ENCODE measurements at places on chromosomes 4 and X.

- DNase-seq = no peak
Measured at GRCh38 chr4:89797117-89797516, 39.8 kb downstream of the SNCA start.

DNA sequence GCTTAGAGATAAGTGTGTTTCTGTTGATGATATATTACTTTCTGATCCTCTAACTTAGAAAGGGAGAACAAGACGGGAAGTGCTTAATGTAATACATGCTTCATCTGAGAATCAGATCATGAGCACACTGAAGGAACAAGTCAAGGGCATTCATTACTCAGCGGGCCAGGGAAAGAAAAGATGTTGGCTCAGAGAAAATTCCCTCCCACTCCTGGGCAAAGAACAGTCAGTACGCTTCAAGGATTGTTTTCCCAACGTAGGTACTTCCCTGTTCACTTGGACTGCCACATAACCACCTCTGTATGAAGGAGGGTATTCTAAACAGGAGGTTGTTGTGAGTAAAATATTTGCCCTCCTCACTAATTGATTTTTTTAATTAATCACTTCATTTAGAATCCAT, 374.5 kb upstream of the FMR1 start:
- no peak for DNase-seq

GRCh38 chr4:61555789-61556188, 355.7 kb downstream of the ADGRL3 start:
- DNase-seq = no peak

DNA sequence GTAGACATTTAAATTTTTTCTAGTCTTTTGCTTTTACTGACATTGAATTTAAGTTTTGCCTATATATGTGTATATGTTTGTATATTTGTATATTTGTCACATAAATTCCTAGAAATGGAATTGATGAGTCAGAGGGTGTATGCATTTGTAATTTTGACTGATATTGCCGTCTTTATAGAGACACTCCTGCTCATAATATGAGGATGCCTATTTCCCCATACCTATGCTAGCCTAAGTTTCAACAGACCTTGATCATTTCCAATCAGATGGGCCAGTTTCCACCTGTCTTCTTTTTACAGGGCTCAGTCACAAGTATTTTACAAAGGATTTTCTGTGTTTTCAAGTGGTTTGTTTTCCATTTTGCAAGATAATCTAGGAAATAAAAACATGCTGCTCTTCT, 10.8 kb downstream of the PDLIM5 start:
- no peak for DNase-seq

GRCh38 chr4:169201222-169202144, 69.3 kb downstream of the SH3RF1 start:
- no peak for DNase-seq

- no peak for DNase-seq
Measured at GRCh38 chr4:101813604-101814003, 23.1 kb downstream of the BANK1 start.

DNA sequence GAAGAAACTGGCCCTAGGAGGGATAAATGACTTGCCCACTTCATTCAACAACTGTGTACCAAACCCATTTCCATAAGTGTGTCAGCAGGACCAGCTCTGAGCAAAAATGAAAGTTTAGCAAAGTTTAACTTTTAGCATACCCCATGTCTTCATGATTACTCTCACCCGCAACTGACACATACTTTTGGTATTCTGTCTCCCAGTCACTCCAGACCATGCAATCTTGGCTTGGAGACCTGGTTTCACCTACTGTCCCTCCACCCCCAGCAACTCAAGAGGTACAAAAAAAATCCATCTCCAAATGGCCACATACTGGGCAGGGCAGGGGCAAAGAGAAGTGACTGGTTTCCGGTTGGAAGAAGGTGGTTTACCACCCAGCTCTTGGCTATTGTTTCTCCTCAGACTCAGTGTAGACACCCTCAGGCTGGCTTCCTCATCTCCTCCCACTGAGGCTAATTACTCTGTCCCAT, 79.8 kb downstream of the RLIM start:
- DNase-seq = no peak

DNA sequence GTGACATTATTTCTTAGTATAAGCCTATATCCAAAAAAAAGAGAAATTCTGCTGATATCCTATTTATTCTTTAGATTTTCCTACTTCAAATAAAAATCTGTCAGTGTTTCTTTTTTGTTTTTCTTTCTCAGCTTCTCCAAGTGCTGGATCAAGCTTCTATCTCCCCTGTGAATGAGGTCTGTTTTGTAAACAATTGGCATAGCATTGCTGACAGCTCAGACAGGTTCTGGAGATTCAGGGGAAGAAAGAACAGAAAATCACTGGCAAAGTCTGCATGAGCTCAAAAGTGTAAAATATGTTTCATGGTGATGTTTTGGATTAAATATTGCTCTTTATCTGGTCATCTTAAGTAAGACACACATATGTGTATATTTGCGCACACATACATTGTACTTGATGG, 492.0 kb upstream of the IGFBP7 start:
- DNase-seq = no peak

DNA sequence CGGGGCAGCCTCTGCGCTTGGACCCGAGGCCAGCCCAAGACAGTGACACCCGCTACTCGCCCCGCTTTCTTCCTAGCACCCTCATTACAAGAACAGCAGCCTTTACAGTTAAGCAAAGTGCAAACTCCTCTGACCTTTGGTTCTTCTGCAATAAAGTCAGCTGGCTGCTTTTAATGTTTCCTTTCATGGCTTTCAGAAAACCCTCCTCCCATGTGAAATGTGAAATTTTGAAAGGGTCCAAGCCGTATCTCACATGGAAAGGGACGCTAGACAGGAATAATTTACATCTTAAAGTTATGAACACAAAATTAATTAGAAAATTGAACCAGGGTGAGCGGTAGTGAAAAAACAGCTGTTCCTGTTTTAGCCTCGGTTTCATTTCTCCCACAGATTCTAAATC, 520.1 kb upstream of the FRG1 start:
- DNase-seq = no peak

GRCh38 chr4:1613099-1613495, 71.0 kb downstream of the FAM53A start:
- DNase-seq = no peak

DNA sequence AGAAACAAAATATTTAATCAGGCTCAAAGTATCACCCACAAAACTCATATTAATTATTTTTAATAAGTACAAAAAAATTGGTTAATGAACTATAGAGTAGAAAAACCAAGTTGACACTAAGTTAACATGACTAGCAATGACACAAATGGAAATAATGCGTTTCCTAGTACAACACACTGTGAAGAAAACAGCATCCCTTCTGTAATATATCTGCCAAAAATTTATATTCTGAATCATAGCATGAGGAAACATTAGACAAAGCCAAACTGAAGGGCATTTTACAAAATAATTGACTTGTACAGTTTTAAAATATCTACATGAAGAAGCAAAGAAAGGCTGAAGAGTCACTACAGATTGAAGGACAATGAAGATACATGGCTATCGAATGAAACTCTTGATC, 477.6 kb upstream of the INTU start:
- no peak for DNase-seq

- DNase-seq = no peak
Measured at GRCh38 chr4:159267869-159268285, 165.0 kb downstream of the RAPGEF2 start.

DNA sequence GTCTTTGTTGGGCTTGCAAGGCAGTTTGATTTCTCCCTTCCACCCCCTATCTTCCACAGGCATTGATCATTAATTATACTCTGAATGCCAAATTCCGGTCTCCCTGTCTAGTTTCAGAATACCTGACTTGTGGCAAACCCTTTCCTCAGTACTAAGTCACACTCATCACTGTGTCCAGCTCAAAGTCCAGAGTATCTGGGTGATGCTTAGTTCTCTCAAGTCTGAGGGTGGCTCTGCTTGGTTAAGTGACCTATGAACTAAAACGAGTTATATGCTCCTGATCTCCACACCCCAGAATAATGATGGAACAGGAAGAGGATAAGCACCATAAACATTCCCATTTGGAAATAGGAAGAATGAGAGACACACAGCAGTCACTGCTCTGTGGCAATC, 6.5 kb downstream of the SMIM9 start:
- DNase-seq = no peak

DNA sequence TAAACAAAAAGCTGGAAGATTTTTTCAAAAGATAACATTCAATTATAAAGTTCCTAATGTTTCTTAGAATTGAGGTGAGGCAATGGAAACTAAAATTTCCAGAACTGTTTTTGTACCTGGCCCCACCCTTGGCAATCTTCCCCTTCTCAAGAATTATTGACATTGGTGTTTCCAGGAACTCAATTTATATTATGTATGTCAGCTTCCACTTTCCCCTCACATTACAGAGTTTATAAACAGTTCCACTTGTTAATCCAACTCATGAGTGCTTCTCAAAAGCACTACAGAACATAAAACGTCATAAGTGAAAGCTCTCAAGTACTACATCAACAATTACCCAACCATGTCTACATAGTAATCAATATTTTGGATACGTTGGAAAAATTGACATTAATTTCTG, 107.4 kb downstream of the FAM13A start:
- no peak for DNase-seq

DNA sequence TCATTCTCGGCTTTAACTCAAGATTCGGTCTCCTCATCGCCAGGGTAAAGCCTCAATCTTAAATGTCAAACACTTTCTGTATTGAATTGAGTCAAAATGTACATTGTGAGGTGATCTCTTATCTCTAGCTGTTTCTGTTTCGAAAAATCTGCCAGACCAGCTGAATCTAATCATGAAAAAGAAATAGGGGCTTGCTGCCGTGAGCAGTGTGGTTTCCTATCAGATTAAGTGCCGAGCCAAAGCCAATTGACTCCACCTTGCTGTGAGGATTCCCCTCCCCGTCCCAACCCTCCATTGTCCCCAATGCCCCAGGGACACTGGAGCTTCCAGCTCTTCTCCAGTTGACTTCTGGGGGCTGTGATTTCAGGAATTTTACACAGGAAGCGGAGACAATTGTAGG, 12.5 kb upstream of the CRLF2 start:
- DNase-seq = no peak

DNA sequence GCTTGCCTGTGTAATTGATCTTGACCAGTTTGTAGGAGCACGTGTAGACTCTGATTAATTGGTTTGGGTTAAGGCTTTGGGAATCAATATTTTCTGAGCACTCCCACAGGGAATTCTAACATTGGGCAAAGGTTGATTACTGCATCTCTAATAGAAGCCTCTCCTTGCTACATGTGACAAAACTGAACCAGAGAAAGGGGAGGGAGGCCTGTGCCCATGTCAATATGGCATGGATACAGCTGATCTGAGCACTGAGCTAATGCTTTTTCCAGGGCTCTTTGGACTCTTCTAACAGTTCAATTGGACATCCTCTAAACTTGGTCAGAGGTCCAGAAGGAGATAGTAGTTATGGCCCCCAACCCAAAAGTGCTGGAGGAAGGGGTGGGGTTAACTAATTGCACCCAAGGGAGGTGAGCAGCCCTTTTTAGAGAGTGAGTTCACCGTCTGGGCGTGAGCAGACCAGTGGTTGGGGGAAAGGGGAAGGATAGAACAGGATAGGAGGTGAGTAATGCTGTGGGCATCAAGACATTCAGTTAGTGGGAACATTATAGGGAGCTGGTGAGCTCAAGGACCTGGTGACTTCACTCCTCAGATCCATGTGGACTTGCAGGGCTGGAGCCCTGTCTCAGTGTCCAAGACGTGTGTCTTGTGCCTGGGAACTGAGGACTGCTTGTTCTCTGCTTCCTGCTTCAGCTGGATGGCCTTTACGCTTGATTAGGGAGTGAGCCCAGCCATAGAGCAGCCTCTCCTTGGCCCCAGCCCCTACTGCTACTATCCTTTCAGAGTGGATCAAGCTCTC, 22.8 kb downstream of the MSN start:
- DNase-seq = no peak

- DNase-seq = no peak
Measured at GRCh38 chrX:23509256-23509655, 158.0 kb upstream of the PRDX4 start.

GRCh38 chrX:53674581-53674980, 11.9 kb downstream of the HUWE1 start:
- DNase-seq = no peak

DNA sequence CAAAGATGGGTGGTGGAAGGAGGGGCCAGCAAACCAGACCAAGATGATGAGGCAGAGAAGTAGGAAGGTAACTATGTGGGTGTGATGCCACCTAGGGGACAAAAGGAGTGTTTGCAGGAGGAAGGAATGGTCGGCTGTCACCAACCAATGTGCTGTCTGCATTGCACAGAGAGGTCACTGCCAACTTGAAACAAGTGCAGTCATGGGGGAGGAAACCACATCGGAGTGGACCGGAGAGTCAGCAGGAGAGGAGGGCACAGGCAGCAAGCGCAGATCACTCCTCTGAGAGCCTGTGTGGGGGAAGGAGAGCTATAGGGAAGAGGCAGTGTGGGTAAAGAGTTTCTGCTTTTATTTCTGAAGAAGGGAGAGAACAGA, 38.5 kb upstream of the FGFBP2 start:
- peak; percentile 57 for DNase-seq

DNA sequence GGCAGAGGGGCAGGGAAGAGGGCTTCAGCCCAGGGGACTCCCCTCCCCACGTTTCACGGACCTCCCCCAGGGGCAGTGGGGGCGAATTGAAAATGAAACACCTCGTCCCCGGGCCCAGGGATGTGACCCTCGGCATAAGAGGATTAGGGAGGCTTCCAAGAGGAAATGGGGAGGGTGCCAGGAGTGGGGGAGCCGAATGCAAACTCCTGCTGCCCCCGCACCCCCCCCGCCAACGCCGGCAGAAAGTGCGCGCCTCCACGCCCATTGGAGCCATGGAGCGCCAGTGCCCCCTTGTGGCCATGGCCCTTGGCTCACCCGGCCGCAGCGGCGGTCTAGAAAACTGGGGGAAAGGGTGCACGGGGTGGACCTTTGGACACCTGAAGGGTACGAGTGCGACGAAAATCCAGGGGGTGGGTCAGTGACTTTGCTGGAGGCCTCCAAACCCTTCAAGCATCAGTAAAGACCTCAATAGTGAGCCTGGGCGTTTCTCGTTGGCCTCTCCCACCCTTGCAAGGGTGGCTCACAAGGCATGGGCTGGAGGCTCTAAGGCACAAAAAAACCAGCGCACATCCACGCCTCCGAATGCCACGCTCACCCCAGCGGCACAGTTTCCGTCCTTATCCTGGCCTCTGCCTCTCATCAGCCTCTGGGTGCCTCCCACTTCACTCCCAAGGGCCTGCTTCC, 120.8 kb upstream of the PJA1 start:
- DNase-seq = peak; percentile 3

DNA sequence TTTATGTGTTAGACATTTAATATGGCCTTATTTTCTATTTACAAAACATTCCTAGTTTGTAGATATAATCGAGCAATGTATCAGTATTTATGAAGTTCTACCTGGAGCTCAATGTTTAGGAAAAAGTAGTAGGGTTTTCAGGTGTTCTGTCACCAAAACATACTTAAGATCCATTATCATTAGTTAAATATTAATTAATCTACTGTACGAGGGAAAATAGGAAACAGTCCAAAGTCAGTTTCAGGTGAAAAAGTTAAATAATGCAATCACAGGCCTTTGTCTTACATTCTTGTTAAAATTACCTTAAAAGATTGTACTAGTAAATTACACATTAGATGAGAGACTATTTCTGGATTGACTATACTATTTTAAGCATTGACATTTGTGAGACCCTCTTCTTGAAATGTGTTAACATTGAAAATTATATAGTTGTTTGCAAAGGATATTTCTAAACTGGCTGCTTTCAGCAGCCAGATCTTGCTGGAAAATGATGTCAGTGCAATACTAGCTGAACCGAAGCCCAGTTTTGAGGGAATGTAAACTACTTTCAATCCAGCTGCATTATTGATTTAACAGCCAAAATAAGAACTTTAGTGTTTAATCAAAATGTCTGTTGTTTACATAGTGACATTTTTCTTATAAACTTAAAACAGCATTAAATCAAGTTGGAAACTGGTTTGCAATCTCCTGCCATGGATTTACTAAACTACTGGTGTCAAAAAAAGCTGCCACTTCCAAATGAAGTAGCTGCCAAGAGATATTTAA, 19.3 kb downstream of the GUCY1B1 start:
- DNase-seq = no peak
